ENCODE measurements at places on chromosomes 2 and 18.

DNA sequence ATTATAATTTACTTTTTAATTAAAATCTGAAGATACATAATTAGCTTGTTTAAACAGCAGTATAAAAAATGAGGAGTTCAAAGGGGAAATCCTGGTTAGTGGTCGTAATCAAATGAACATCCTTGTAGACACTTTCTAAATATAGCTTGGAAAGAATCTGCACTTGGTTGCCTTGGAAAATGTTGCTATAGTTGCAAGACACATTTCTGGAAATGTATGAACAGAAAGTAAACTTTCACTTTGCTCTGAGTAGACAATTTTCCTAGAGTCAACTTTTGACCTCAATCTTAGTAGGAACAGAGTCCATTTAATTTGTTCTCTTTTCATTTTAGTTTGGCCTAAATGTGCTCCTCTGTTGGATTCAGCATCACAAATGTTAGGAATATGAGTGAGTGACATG lies 38.3 kb downstream of the GCA start:
- no peak for DNase-seq

DNA sequence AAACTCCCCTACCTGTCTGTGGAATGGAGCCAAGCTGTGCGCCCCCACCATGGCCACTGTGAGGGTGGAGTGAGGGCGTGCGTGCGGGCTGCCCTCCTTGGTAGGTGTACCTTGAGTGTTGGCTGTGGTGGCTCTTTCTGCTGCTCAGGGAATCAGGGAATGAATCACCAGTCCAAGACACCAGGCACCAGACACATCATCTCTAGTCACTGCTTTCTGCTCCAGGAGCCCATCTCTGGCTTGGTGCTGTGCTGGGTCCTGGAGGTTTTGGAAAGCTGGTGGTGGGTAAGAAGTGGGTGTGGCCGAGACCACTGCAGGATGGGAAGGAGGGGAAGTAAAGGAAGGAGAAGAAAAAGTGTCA lies 209.9 kb downstream of the SEPTIN10 start:
- DNase-seq, result no peak

- no peak for DNase-seq
Measured at GRCh38 chr2:33437297-33437696, 39.2 kb upstream of the RASGRP3 start.

DNA sequence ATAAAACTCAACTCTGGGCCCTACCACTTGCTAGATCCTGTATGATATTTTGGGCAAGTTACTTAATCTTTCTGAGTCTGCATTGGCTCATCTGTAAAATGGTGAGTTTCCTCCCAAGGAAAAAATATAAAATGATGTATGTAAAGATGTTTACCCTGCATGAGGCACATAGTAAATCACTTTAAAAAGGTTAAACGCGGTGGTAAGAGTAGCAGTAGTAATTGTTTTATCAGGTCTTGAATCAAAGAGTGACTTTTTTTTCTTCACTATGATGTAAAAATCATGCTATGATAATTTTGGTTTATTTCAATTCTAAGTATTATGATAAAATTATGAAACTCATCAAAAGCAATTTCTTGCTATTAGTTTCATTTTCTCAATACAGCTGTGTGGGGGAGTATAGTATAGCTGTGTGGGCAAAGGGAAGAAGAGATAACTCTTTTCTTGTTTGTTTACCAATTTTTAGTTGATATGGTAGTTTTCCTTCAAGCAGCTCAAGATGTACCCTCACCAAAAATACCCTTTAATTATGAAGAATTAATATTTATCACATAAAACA lies 10.7 kb downstream of the ARHGAP15 start:
- DNase-seq, result no peak

DNA sequence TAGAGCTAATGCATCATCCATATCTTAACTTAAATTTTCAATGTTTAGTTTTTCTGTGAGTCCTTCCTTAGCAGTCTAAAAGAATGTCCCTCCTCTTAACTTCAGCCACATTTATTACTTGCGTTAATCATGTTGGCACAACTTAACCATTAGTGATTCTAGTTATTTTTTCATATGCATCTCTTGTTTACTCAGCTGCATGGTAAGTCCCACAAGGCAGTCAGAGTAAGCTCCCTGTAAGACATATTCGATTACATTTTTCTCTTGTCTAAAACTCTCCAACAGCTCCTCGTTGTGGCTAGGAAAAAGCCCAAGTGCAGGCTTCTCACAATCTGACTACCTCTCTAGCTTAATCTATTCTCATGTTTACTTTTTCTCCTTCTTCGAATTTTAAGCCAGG lies 2045.3 kb upstream of the PIK3C3 start:
- DNase-seq, result no peak

- DNase-seq, result no peak
Measured at GRCh38 chr2:105952131-105952530, 207.4 kb downstream of the NCK2 start.

- DNase-seq, result no peak
Measured at GRCh38 chr2:138846216-138846821, 66.1 kb upstream of the NXPH2 start.

Measured in stimulated activated CD4-positive, alpha-beta T cell treated with anti-CD3 and anti-CD28 coated beads, Interleukin-15, amount 100 ng/mL, for 48 hours (primary cell).